ENCODE measurements at places on chromosomes 2 and 18. TPM values are rescaled to one million over a fixed set of nuclear protein-coding genes. Genes with fewer than 3 reads are reported as not detected.

Gene CPO
- total RNA-seq, result not detected

Gene DARS1
- 65.0 TPM for total RNA-seq

Gene SERPINB10
- not detected for total RNA-seq

Gene VIL1
- 305 TPM for total RNA-seq

Gene NEU2
- not detected for total RNA-seq

Gene AOX1
- total RNA-seq, result 4.1 TPM

Gene SLC23A3
- total RNA-seq, result 2.8 TPM

Gene EFR3B
- total RNA-seq, result 22.1 TPM

Gene DRC1
- 0.49 TPM for total RNA-seq

Gene GEN1
- total RNA-seq, result 21.7 TPM

Gene SPP2
- not detected for total RNA-seq

Gene MARCHF4
- total RNA-seq, result 2.0 TPM

Gene FOXD4L1
- total RNA-seq, result 0.48 TPM

Gene NPC1
- 35.1 TPM for total RNA-seq

Gene RNF144A
- total RNA-seq, result 40.2 TPM

Gene TMEM178A
- total RNA-seq, result 28.7 TPM

Gene CRYGD
- total RNA-seq, result not detected

Gene MSGN1
- not detected for total RNA-seq

Gene LYG2
- total RNA-seq, result not detected

Gene ETAA1
- total RNA-seq, result 22.7 TPM

Gene RNU2-63P
- not detected for total RNA-seq

Gene NEB
- 1.6 TPM for total RNA-seq
